ENCODE measurements at places on chromosomes 5 and 9.

GRCh38 chr5:168772316-168772961 is 193.3 kb upstream of the PANK3 start:
- DNase-seq: no peak

DNA sequence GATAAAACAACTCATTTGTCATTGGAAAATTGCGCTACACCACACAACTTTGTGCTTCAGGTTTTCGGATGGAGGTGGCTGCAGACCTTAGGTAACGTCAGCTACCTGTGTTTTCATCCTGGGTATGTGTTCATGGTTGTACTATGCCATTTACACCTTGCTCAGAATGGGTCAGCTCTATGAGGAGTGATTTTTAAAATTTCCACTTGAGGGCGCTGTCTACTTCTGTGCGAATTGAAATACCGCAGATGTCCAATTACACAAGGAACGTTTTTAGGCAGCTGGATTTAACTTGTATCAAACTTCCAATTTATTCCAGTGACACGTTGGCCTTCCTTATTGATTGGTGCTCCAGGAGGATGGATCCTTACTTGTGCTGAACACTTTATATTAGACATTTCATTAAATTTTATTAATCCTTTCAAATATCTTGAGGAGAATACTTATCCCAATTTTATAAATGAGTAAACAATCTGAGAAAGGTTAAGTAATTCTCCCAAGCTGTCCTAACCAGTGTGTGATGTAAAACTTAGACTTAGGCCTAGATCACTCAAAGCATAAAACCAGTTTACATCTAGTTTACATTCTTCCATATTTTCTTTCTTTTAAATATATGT is 23.4 kb downstream of the DMRTA1 start:
- DNase-seq: peak; percentile 43

DNA sequence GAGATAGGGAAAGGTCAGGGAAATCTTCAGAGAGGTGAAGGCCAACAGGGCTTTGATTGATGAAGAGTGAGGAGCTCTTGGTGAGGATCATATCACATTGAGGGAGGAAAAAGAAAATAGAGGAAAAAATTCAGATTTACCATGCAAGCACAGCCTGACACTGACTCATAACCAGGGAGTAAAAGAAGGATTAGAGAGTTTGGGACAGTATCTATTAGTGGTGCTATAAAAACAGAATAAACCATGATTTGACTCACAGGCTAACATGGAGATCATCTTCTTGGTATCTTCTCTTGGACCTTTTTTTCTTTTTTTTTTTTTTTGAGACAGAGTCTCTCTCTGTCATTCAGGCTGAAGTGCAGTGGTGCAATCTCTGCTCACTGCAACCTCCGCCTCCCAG is 44.4 kb downstream of the MUSK start:
- peak; percentile 82 for DNase-seq

GRCh38 chr9:27475057-27475595 is 49.0 kb upstream of the IFNK start:
- no peak for DNase-seq

DNA sequence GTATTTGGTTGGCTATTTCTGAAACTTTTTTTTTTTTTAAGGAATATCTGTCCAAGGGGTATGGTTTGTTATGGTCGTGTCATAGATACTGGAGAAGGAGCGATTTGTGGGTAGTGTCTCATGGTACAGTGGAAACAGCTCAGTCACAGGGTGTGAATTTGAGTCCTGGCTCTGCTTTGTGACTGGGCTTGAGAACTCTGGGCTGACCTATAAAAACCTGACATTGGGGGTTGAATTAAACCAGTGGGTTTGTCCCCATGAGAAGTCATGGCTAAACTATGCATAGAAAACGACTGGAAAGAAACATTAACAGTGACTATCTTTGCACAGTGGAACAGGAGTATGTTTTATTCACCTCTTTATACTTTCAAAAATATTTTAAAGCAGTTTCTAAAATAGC is 54.7 kb downstream of the MACROH2A1 start:
- DNase-seq: peak; percentile 61

GRCh38 chr5:67215519-67216471 is 19.2 kb upstream of the CD180 start:
- DNase-seq: no peak

DNA sequence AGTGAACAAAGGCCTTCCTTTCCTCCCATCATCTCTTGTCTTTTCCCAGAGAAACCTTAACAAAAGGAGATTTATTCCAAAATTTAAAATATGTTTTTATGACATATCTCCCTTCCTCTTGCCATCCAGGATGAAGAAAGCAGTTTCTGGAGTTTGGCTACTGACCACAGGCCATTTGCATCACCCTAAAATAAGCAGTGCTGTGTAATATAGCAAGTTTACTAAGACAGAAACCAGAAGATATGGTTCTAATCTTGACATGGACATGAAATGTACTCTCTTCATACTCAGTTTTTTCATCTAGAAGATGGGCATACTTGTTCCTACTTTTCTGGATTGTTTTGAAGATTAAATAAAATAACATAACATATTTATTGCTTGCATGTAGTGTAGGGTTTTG is 50.2 kb upstream of the ZFAND5 start:
- no peak for DNase-seq

DNA sequence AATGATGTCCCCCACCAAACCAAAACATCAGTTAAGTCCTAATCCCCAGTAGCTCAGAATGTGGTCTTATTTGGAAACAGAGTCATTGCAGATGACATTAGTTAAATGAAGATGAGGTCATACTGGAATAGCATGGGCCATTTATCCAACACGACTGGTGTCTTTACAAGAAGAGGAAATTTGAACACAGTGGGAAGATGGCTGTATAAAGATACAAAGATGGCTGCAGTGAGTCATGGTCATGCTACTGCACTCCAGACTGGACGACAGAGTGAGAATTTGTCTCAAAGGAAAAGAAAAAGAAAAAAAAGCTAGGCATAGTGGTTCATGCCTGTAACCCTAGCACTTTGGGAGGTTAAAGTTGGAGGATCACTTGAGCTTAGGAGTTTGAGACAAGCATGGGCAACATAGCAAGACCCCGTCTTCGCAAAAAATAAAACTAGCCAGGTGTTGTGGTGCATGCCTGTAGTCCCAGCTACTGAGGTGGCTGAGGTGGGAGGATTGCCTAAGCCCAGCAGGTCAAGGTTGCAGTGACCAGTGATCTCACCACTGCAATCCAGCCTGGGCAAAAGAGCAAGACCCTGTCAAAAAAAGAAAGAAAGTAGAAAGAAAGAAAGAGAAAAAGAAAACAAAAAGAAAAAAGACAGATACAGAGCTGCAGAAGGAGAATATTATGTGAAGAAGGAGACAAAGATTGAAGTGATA is 130.0 kb upstream of the CDKN2B start:
- no peak for DNase-seq

DNA sequence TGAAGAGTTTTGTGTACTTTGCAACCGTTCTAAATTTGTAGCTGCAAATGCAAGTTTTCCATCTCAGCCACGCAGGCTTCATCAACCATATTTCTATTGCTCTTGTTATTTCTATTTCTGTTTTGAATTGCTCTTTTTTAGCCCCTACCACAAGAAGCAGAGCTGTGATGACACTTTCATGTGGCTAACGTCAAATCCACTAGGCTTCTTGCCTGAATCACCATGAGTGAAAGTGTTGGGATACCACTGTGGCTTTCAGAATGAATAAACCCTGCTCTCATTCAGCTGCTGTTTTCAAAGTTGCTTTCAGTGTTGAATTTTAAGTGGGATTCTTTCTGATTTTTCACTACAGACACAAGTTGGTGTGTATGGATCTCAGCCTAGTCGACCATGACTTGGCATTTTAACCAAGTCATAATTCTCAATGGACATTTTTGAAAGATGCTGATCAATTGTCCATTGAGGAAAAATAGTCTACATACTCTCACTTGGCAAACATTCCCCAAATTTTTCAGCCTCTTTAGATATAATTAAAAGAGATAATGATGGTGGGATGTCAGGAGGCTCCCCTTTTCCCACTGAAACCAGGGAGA is 41.0 kb upstream of the MTAP start:
- peak; percentile 60 for DNase-seq

- DNase-seq: peak; percentile 33
These were observed 35.5 kb downstream of the RAPGEF1 start for GRCh38 chr9:131704141-131704983.

DNA sequence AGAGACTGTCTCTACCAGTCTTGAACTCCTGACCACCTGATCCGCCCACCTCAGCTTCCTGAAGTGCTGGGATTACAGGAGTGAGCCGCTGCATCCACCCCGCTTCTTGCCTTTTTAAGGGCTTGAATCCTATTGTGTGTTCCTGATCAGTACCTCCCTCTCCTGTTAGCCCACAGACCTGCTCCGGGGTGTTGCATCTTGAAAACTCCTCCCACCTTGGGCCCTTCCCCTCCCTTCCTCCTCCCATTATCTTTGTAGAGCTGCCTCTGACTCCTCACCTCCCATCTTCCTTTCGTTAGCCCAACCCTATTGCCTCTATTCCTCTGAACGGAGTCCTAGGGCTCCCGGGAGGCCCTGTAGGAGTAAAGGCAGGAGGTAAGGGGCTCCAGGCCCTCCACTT is 48.5 kb upstream of the NEK6 start:
- DNase-seq: no peak

DNA sequence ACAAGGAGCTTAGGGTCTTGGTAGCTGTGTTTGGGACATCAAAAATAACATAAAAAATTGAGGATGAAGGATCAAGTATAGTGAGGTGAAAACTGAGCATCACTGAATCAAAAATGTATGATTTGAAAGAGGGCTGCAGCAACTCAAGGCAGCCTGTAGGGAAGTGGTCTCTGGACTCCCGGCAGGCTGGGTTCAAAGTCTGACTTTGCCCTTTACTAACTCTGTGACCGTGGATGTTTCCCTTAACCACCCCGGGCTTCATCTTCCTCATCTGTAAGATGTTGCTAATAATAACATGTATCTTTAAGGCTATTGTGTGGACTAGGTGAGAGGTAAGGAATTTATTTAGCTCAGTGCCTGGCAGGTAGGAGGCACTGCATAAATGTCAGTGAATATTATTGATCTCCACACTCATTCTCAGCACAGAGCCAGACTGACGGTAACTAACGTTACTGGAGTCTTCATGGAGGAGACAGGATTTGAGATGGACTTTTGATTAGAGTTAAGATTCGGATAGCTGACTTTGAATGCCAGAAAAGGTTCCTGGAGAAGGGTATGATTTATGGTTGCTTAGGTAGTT is 367.3 kb downstream of the NDUFS4 start:
- no peak for DNase-seq

DNA sequence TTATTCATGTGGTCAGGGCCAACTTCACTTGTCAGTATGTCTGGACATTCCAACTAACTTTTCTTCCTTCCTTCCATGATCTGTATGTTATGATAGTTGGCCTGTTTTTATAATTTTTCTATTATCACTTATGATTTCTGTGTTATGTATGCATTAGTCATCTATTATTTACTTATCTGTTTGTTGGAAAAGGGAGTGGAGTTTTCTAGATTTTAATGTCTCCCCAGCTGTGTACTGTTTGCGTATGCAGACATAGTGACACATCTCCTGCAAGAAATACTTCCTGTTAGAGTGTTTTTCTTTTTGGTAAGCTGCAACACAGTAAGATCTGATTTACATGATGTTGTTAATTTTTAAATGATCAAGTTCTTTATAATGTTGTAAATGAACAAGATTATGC is 8.7 kb upstream of the INSYN2B start:
- DNase-seq: peak; percentile 46

DNA sequence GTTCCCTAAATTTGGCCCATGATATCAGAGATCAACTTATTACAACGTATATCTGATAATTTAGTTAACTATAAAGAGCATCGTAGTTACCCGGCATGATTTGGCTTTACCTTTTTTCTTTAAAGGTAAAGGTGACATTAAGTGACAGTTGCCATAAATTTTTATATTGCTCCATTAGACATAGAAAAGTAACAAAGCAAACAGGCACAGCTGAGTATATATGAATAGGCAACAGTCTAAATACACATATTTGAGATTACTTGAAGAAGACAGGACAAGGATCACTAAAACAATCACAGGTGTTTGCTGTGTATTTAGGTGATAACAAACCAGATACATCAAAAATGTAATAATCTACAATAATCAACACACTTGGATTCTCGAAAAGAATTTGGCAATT is 34.8 kb downstream of the RFX3 start:
- DNase-seq: no peak

- no peak for DNase-seq
These were observed 1008.3 kb downstream of the DNAH5 start for GRCh38 chr5:12936221-12936620.

DNA sequence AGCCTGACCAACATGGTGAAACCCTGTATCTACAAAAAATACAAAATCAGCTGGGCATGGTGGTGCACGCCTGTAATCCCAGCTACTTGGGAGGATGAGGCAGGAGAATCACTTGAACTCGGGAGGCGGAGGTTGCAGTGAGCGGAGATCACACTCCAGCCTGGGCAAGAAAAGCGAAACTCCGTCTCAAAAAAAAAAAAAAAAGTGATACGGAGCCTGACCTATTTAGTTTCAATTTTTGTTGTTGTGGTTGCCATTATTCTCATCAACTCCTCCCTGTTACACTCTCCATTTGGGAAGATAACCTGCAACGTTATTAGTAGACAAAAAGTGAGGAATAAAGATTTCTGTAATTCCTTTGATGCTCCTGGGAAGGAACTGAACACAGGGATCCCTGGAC is 1.3 kb downstream of the STOM start:
- DNase-seq: no peak

DNA sequence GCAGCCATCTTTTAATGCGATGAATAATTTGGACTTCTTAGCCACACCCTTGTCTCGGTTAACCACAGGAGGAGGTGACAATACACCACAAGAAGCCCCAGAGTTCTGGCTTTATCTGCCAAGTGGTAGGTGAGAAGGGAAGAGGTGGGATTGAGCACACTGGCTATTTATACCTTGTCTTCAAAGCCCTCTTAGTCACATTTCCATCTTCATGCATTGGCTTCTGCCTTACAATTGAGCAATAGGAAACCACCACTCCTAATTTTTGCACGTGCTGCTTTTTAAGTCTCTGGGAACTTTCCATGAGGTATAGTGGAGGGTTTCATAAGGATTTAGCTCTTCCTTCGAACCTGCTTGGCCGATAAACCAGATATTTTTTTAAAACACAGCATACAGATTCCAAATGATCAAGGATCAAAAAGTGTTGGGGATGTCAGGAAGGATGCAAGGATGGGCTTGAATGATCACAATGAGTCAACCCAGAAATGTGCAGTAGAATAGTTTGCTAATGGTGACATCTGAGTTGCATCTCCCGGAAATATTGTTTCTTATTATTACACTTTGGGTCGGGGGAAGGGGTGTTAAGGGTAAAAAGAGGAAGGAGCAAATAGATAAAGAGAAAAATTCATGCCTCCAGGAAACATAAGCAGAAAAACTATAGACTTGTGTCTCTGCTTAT is 25.5 kb downstream of the PLAC8L1 start:
- peak; percentile 45 for DNase-seq

- no peak for DNase-seq
These were observed 4.8 kb upstream of the TTC23L start for GRCh38 chr5:34833976-34834793.

DNA sequence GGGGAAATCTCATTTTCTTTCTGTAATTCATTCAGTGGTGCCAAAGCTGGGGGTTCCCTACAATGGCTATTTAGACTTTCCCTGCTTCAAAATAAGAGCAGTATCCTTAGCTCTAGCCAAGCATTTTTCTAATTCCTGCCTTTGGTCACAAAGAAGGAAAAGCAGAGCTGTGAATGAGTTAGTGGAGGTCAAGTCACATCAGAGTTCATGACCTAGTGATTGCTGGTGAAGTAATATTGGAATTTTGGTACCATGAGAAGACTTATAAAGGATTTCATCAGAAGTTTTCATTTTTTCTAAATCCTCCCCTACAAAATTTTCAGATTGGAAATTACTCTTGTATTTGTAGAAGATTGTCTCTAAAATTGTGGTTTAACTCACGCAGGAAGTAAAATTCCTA is 28.0 kb downstream of the DNAJC21 start:
- DNase-seq: no peak

- no peak for DNase-seq
These were observed 53.9 kb upstream of the ZNF354A start for GRCh38 chr5:178784391-178784790.
